ENCODE measurements at places on chromosomes 4 and X.

- DNase-seq, result no peak
Observed at GRCh38 chrX:118538386-118538785, 42.8 kb downstream of the DOCK11 start.

GRCh38 chrX:68650491-68650890, 3.0 kb downstream of the STARD8 start:
- peak; percentile 16 for DNase-seq

DNA sequence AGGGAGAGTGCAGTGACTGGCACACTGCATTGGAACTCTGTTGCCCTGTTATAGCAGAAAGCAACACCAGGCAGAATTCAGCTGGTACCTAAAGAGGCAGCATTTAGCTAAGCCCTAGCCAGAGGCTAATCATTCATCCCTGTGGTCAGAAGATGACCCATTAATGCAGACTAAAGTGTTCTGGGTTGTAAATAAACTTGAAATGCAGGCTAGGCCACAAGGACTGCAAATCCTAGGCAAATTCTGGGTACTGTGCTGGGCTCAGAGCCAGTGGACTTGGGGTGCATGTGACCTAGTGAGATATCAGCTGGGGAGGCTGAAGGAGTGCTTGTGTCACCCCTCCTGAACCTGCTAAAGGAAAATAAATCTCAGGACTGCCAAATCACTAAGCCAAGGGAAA, 91.2 kb downstream of the LPAR4 start:
- no peak for DNase-seq

DNA sequence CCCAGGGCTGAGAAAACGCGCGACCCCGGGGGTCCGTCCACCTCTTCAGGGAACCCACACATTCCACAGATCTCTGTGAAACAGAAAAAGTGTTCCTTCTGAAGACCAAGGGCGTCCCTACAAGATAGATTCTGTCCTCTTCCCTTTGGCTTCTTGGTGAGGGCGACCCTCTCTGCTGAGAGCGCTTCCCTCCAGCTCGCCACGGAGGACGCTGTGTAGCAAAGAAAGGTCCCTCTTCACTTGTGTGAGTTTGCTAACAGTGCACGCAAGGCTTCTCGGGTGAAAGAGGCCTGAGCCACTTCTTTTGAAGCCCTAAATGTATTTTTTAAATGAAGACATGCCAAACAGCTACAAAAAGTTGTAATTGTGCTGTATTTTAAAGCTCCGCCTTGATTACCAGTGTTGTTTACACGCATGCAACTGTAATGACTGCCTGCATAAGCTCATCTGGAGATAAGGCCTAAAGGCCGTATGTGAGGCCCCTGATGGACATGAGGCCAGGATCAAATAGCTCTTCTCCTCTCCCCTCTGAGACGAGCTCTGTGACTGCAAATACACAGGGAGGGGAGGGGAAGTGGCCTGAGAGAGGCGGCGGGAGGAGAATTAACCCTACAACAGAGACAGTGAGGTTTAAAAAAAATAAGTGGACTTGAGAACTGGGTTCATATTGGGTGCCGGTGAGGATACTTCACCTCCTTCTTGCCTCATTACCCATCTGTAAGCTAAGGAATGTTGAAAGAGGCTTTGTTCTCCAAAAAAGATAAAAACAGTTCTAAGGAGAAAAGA, 95.5 kb downstream of the SOWAHB start:
- DNase-seq, result no peak

GRCh38 chr4:185716577-185717376, 95.2 kb downstream of the SORBS2 start:
- no peak for DNase-seq

GRCh38 chr4:7430965-7431695, 3.6 kb downstream of the PSAPL1 start:
- DNase-seq, result no peak
